ENCODE measurements at places on chromosomes 1 and 21.

DNA sequence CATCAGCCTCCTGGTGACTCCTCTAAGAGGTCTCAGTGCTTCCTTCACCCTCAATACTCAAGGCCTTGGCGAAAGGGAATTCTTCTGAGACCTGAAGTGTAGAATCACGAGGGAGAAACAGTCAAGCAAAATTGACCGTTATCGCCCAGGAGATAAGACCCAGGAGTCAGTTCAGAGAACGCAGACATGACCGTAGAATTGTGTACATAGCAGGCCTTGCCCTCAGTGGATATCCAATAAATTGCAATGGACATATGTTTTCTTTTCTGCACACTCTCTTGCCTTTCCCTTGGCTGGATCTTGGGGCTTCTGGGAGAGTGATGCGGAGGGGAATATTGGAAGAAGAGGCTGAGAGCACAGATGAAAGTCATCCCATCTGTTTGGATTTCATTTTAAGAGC lies 15.7 kb upstream of the ETS2 start:
- DNase-seq: no peak

GRCh38 chr1:186512698-186513457 lies 52.0 kb upstream of the PDC start:
- DNase-seq: no peak

GRCh38 chr1:92834617-92835016 lies 2.8 kb downstream of the RPL5 start:
- no peak for DNase-seq

- DNase-seq: peak; percentile 91
Observed at GRCh38 chr1:108692724-108693655, 880 bp downstream of the PRPF38B start.

GRCh38 chr1:73096841-73097240 lies 814.5 kb upstream of the NEGR1 start:
- DNase-seq: no peak

DNA sequence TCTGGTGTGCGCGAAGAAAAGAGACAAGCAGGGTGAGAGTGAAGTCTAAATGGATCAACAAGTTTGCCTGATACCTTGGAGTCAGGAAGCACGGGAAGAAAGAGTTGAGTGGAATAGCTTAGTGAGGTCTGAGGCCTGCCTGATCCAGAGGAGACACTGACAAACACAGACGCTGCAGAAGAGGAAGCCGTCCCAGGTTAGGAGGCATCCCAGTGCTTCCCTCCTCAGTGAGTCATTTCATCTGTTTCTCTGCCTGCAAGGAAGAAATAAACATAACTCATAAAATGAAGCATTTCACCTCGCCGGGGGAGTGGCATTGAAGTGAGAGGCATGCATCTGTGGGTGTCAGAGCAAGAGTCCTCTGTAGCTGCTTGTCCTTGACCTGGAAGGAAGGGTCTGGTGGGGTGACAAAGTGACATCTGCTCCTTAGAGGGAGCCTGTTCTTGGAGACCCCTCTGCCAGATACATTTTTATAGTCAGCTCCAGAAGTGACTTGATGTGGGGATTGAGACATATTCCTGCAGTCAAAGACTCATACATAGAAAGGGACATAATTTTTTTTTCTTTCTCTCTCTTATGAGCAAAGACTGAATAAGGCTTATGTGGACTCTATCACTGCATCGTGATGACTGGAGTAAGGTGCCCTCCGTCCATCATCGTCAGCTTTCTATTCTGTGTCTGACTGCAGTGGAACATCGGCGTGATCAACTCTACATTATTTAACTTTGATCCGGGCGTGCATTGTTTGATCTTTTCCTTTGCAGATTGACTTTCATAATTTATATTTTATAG lies 256.7 kb downstream of the KIF26B start:
- DNase-seq: no peak

Measured in CD8-positive, alpha-beta memory T cell (primary cell).